ENCODE measurements at places on chromosomes 16 and 17.

GRCh38 chr17:69539781-69540319, 125.4 kb downstream of the MAP2K6 start:
- no peak for DNase-seq

GRCh38 chr16:77212741-77213541, 13.7 kb downstream of the SYCE1L start:
- DNase-seq, result peak; percentile 91

DNA sequence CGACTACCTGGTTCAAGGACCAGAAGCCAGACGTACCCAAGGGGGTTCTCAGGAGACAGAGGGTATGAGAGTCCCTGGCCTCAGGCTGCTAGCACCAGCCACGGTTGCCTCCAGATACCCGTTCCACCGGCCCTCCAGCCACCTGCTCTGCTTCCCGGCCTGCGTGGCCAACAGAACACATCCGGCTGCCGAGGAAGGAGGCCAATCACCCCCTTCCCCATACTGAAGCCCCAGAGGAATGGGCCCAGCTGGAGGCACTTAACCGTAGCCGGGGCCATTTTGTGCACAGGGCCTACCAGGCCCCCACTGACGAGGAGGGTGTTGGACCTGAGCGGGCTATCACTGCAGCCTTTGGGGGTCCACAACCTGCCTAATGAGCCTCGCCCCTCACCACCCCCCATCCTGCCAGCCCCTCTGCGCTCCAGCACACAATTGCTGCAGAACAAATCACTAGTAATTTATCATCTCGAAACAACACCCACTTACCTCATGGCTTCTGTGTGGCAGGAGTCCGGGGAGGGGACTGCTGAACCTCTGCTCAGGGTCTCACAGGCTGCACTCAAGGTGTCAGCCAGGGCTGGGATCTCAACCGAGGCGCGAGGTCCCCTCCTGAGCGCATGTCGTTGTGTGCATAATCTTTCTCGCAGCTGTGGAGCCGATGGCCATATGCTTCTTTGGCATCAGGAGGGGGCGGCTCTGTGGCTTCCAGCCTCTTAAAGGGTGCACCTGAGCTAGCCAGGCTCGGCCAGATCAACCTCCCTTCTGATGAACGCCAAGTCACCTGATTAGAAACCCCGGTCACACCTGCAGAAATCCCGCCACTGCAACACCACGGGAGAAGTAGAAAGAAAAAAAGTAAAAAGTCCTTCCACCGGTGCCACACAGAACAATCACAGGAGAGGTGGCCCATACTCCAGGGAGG, 10.1 kb upstream of the KREMEN2 start:
- peak; percentile 22 for DNase-seq

DNA sequence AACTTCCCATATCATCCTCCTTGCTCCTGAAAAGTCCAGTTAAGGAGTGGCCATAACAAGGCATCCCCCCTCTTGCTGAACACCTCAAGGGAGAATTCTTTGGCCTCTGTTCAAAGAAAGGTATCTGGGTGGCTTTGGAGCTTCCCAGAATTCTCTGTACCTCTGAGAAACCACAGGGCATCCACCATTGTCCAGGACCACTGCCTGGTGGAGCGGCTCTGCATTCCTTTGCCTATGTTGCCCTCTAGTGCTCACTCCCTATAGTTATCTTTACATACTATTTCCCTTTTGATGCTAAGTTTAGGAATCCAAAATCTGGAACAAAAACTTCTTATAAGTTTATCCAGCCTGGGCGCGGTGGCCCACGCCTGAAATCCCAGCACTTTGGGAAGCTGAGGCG, 30.3 kb downstream of the CHD9NB start:
- DNase-seq, result peak; percentile 66

DNA sequence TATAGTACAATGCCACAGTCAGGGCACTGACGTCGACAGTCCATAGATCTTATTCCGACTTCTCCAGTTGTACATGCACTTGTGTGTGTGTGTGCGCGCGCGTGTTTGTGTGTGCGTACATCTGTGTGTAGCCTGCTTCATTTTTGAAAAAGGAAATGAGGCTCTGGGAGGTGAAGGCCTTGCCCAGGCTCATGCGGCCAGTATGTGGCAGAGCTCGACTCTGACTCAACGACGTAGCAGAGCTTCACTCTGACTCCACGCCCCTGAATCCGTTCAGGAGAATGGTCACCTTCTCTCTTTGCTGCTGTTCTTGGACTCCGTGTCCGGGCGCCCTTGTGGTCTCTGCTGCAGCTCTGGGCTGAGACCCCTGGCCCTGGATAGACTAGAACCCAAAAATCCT, 81.6 kb upstream of the CIBAR2 start:
- no peak for DNase-seq

DNA sequence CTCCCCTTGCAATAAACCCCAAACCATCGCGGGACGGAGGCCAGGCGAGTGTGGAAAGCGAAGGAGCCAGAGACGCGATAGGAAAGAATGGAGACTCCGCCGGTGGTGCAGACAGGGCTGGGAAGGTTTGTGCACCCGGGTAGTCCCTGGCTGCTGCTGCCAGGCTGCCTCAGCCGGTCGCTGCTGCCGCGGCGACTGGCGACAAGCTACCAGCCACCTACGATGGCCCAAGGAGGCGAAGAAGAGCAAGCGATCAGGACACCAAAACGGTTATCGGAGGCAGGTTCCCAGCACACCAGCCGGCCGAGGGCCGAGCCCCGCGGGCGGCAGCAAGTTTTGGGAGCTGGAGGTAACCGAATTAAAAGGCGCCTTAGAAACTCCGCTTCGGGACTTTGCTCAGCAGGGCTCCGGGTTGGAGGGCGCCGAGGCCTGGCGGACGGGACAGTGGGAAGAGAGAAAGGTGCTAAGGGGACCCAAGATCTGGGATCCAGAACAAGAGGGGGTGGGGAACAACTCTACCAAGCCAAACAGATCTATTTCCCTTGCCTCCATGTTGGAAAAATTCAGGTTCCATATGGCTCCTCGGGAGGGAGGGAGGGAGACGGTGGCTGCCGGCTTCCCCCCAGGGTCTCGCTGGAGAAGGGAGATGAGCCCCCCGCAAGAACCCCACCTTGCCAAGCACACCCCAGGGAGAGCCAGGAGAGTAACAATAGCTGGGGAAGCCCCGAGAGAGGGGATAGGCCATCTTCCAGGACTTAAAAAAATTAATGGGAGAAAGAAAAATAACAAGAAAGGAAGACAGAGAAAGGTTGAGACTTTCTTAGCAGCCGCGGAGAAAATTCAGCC, 9.7 kb upstream of the HOXB2 start:
- no peak for DNase-seq

DNA sequence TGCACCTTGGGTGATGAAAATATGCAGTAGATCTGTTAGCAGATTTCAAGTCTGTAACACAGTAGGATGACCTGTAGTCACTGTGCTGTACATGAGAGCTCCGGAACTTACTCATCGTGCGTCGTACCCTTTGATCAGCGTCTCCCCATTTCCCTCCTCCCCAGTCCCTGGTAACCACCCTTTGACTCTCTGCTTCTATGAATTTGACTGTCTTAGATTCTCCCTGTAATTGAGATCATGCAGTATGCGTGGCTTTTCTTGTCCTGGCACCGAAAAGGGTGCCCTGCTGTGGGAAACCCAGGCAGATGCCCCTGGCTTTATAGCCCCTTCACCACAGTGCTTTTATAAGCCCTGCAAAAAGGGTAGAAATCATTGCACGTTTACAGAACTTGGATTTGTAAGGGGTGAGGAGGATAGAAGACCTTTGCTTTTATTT, 20.5 kb downstream of the CLEC16A start:
- DNase-seq, result no peak

GRCh38 chr16:29824589-29825144, 4.4 kb downstream of the MVP start:
- DNase-seq, result peak; percentile 92

DNA sequence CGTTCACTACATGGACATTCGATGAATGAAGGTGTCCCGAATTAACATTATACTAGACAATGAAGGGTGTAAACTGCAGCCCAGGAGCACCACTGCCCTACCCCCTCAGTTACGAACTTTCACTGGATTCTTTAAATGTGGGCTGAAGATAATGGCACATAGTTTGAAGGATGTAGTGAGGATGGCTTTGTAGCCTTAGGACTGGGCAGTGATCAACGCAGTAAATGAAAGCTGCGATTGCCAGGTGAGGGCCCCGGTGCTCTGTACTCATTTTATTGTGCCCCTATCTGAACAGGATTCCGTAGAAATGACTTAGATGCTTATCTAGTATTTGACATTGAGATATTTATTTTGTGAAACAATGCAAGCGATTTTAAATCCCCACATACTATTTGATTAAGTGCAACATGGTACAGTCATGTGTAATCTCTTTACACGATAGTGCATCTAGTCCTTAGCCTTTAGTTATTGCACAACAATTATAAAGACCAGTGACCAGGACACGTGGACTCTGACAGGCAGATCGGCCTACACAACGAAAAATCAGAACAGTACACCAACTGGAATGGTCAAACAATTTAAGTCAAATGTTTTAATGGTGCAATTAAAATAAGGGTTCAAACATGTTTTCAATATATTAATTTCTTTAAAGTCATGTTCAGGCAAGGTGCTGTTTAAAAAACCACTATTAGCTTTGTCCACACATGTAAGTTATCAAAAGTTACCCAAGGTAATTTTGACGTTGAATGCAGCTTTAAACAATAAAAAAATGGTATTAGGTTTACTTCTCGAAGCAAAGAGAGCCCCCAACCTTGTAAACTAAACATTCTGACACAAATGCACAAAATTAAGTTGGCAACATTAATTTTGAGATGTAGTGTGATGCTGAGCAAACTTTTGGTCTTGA, 17.4 kb upstream of the ERN1 start:
- DNase-seq, result no peak

GRCh38 chr17:6981426-6981825, 14.4 kb upstream of the ALOX12 start:
- no peak for DNase-seq

- no peak for DNase-seq
Measured at GRCh38 chr16:80695020-80695419, 109.4 kb downstream of the CDYL2 start.
